ENCODE measurements at places on chromosomes 13 and 19.
A peak's percentile ranks its signal among the peaks of the same experiment; 100 is the strongest.

DNA sequence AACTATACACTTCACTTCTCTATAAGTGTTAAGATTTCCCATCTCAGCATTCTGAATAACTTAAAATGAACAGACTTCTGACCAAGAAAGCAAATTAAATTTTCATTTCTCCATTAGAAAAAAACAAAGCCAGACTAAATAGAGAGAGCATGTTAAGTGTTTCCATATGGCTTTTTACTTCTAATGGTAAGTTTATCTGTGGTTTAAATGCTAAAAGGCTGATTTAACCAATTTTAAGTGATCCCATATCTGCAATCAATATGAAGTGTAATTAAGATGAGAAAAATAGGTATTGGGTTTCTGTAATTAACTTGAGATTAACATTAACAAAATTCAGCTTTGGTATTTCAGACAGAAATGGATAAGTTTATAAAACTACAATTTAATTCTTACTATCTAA lies 107.8 kb downstream of the ELF1 start:
- no peak for DNase-seq

GRCh38 chr13:97834250-97834649 lies 119.2 kb upstream of the IPO5 start:
- no peak for DNase-seq

DNA sequence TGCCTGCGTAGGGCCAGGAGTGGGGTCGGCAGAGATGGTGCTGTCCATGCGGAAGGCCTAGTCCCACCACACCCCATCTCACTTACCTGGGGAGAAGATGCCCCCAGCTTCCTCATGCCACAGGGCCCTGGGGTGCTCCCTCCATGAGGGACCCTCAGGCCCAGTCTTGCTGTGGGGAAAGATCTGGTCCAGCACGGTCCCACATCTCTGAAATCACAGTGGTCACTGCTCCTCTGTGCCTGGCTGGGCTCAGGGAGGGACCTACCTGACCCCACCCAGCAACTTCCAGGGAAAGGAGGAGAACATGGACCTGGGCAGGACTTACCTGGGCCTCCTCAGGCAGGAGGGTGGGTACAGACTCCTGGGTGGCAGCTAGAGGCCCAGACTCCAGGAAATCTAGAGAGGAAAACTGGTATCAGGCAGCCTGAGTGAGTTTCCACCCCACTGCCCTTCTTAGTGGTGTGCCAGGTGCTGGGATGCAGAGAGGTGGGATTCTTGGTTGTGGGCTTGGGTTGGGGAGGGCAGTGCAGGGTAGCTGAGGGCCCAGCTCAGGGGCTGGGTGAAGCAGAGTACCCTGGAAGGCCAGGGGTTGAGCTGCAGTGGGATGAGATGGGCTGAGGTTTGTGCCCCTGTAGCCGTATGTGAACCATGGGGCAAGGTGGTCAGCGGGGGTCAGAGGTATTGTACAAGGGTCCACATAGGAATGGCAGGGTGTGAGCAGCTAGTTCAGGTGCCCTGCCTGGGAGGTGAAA lies 3.8 kb downstream of the MZF1 start:
- no peak for DNase-seq

- DNase-seq, result peak; percentile 12
These were observed 11.3 kb upstream of the FFAR2 start for GRCh38 chr19:35436477-35437405.

DNA sequence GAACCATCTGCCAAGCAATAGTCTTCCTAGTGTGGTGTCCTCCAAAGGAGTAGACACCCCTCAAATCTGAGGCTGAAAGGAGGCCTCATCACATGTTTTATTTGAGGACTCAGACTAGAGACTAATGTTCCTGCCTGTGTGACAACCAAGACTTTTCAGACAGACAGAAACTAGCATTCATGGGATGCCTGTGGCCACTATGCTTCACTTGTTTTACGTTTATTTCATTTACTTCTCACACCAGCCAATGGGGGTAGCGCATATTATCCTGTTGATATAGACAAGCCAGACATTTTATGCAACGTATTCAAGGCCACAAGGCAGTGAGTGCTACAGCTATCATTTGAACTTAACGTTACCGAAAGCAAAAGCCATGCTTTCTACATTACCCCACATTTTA lies 391.7 kb upstream of the HTR2A start:
- DNase-seq, result no peak

DNA sequence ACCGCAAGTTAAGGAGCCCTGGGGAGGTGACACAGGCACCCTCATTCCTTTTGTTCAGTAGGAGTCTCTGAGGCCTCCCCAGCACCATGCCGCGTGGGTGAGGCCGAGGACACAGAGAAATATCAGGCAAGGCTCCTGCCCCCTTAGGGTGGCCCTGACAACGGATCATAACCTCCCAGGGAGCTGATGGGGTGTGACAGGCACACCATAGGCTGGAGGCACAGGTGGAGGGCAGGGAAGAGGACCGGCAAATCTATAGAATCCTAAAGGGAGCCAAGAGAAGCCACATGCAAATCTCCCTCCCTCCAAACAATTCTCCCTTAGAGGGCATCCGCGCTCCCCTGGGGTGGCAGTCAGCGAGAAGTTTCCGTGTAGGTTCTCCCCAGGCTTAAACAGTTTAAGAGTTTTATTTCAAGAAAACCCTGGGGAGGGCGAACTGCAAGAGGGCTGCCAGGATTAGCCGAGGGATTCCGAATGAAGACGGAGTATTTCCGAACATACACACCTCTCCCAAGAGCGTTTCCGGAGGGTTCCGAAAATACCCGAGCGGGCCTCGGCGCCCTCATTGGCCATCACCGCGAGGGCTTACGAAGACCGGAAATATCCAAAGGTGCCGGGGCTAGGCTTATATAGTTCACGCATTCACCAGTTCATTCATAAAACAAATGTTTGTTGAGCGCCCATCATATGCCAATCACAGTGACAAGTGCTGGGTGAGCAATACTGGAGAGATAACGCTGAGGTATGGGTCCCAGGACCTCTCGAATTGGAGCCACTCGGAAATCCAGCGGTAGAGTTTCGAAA lies 610 bp upstream of the RPL28 start:
- peak; percentile 98 for DNase-seq

GRCh38 chr13:22061806-22062391 lies 391.0 kb downstream of the FGF9 start:
- no peak for DNase-seq

GRCh38 chr13:26759249-26759906 lies 1.2 kb downstream of the GPR12 start:
- DNase-seq, result peak; percentile 3

DNA sequence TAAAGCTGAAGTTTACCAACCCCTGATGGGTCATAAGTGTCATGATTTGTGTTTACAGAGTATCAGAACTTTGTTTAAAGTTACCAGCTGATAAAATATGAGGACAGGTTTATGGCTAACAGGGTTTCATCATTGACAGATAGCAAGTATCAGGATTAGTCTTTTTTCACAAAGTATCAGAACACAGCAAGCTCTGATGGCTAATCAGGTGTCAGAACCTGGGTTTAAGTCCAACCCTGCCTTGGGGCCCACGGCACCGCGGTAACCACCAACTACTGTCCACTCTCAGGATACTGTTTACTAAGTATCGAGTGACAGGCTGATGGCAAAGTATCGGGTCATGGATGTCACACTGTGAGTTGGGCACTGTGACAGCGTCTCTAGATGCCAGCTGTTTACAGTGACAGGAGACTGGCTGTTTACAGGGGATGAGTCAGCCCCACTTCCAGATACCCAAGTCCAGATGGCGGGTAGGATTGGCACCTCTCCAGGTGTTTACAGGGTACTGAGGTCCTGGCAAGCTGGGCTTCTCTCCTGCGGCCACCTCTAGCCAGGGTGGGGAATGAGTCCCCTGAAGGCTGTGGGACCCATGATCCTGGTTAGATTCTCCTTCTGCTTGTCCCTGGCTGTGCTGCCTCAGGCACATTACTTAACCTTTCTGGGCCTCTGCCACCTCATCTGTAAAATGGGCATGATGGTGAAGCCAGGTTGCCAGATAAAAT lies 21.8 kb downstream of the ARRDC2 start:
- no peak for DNase-seq

DNA sequence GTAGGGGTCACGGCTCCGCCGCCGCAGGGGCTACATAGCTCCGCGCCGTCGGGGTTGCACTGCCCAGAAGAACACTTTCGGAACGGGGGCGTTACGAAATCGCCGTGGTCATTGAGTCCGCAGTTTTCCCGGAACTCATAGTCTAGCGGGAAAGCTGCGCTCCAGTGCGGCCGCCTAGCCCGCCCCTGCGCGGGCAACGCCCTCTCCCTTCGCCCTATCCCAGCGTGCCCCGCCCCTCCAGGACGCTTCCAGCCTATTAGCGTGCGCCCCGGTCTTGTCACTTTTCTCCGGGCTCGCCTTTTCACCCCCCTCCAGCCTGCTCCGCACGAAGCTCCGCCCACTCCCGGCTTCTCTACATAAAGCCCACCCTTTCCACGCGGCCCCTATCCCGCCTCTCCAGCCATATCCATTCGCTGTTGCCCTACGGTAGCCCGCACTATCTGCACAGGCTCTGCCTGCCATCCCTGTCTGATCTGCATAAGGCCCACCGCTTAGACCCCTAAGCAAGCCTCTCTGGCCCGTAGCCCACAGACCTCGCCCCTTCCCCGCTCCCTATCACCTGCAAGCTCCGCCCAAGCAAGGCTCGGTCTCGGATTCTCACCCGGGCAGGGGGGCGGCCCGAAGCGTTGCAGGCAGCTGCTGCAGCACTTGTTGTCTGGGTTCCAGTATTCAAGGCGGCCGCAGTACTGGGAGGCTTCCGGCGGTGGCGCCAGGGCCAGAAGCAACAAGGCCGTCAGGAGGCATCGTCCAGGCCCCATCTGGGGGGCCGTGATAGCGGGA lies 1.6 kb downstream of the IGFLR1 start:
- peak; percentile 86 for DNase-seq

DNA sequence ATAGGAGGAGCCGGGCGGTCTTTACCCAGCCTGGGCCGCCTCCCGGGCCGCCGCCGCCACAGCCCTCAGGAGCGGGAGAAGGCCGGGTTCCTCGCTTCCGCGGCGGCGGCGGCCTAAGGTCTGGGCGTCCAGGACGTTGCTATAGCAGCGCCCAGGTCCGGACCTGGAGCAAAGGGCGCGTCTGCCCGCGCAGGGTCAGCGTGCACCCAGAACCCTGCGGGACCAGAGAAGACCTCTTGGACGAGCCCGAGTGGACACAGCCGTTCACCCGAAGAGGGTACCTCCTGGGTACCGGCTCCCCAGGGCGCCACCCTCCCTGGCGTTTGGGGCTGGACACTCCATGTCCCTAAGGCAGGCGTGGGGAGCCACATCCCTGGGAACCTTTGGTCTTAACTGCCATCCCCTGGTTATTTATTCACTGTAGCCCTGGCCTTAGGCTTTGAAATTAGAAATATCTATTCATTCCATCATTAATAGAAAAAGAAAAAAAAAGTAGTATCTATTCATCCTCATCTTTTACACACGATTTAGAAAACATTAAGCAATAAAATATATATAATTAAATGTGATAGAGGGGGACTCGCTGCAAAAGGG lies 2.4 kb downstream of the DZIP1 start:
- peak; percentile 11 for DNase-seq

DNA sequence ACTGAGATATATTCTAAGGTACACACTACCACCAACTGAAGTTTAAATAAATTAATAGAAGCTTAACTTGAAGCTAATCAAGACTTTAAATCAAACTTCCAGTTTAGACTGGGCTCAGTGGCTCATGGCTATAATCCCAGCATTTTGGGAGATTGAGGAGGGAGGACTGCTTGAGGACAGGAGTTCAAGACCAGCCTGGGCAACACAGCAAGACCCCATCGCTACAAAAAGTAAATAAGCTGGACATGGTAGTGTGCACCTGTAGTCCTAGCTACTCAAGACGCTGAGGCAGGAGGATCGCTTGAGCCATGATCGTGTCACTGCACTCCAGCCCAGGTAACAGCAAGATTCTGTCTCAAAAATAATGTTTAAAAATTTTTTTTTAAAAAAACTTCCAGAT lies 8.6 kb downstream of the KPNA3 start:
- DNase-seq, result no peak

- no peak for DNase-seq
These were observed 28.9 kb downstream of the MLLT1 start for GRCh38 chr19:6250909-6251308.

DNA sequence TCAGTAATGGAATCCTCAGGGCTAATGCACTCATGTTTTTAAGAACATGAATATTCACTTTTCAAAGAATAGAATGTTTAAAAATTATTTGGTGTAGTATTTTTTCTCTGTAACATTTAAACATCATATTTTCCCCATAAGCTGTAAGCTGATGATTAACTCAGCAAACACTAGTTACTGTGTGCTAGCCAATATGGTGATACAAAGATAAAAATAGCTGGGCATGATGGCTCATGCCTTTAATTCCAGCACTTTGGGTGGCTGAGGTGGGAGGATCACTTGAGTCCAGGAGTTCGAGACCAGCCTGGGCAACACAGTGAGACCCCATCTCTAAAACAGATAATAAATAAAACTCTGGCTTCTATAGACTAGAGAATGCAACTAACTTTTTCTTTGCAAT lies 13.2 kb downstream of the RNF17 start:
- DNase-seq, result no peak

DNA sequence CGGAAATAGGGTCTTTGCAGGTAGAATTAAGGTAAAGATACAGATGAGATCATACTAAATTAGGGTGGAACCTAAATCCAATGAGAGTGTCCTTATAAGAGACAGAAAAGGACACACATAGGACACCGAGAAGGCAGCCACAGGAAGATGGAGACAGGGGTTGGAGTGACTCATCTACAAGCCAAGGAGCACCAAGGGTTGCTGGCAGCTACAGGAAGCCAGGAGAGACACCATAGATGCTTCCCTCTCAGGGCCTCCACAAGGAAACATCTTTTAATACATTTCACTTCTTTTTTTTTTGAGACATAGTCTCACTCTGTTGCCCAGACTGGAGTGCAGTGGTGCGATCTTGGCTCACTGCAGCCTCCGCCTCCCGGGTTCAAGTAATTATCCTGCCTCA lies 10.1 kb downstream of the TMEM143 start:
- no peak for DNase-seq

DNA sequence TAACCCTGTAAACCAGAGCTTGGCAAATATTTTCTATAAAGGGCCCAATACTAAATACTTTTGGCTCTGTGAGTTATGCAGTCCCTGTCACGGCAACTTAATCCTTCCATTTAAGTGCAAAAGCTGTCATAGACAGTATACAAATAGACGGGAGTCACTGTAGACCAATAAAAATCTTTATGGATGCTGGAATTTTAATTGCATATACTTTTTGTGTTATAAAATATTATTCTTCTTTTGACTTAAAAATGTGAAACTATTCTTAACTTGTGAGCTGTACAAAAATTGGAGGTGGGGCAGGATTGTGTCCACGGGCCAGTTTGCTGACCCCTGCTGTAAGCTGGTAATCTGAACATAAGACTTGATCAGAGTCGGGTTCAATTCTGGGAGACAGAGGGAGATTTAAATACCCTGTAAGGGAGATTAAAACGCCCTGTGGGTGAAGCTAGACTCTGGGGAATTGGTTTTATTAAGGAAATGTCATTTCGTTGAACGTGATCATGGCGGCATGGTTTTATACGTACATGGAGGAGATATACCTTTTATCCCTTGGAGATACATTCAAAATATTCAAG lies 21.7 kb downstream of the TNFSF14 start:
- DNase-seq, result no peak

DNA sequence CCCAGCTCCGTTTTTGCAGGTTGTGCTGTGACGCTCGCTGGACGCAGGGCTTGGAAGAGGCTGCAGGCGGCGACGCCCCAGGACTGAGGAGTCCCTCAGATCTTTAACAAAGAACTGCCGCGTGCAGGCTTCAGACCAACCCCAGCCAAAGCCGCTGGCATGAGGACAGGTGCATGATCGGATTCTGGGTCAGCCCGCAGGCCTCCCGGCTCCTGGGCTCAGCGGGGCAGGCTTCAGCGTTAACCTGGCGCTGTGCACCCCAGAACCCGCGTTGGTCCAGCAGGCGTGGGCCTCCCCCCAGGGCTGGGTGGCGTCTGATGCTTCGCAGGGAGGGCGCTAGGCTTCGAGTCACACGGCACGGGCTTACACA lies 920 bp upstream of the TIMM13 start:
- DNase-seq, result no peak

All from kidney glomerular epithelial cell (primary cell).